ENCODE measurements at places on chromosomes 5 and 9.

DNA sequence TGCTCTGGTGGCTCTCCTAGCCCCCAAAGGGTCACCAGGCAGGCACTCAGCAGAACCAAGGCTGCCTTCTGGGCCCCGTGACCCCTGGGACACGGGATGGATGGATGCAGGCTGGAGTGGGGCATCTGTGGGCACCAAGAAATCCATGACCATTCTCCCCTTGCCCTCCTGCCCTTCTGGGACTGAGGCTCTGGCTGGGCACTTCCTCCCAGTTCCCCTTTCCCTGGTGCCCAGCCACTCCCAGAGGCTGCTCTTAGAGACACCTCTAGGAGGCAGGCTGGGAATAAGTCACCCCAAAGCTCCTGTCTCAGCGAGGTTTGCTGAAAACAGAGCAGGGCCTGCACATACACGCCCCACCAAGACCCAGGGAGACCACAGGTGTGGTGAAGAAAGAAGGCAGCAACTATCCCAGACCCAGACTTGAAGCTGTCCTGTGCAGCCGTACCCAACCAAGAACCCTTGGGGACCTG is 943 bp downstream of the STING1 start:
- no peak for DNase-seq

DNA sequence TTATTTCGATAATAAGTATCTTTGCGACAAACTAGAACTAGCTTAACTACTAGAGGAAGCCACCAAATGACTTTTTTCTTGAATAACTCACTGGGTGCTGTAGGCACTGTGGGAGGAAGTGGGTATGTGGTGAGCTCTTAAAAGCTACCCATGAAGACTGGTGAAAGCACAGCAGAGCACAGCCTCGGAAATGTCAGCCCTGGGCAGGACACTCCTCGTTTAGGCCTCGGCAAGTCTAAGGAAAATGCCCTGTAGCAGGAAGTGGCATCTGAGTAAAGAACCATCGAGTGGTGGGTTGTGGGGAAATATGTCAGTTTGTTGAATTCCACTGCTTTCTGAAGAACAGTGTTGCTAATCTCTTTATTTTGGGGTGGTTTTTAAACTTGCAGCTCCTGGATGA is 44.0 kb upstream of the NCS1 start:
- no peak for DNase-seq

DNA sequence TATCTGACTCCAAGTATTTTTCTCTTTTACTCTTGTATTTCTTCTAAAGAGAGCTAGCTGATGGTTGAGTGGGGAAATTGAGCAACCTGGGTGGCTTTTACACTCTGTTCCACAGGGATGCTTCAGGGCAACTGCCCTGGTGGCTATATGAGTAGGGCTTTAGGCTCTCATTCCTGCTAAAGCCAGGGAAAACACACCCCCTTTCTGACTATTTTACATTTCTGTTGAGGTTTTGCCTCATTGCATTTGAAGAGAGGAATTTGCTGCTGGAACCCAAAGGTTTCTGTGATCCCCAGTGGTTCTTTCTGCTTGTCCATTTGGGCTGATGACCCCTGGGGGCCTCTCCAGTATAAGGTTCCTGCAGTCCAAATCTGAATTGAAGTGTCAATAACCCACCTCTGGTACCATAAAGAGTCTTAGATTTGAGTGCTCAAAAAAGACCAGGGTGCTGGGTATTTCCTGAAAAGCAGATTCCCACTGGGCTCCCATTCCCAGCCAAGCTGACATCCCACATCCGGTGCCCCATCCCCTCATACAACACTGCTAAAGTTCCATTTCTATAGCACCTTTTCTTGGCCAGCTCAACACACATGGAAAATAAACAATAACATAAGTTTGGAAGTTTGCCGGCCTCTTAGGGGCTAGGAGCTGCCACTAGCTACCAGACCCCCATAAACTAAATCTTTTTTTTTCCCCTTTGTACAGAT is 59.5 kb downstream of the PAPPA start:
- DNase-seq: no peak

DNA sequence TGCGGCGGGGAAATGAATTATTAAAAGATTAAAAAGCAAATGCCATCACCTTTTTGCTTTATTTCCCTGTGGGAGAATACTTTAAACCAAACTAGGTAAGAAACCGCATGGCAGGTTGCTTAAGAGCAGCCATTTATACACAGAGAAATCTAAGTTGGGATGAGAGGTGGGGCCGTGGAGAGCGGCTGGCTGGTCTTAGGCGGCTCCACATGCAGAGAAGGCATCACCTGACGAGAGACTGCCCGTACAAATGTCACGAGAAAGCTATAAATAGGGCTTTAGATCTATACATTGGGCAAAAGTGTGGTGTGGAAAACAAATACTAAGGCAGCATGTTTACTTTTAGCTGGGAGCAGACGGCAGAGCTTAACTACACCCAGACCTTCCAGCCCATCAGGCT is 39.4 kb downstream of the MED27 start:
- no peak for DNase-seq

DNA sequence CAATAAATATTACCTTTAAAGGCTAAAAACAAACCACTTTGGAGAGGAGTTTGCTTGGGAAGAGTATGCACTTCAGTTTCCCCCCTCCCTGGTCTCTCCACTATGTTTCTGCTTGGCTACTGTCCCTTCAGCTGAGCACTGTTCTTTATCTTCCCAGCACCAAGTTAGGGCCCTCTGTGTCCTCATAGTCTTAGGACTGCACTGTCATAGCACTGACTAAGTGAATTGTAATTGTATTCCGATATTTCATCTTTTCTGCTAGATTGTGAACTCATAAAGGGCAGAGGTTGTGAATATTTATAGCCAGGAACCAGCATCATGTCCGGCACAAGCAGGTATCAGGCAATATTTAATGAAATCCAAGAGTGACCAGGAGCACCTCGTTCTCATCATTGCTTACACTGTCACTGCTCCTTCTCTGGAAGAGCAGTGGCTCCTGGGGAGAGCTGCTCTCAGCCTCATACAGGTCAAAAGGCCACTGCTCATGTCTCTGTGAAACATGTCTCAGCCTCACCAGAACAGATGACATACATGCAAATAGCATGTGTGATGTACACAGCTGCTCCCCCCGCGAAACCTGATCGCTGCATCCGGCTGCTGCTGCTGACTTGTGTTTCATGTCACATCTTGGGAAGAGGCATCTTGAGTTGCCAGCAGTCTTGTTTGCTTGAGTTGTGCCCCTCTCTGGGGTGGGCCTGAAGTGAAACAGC is 279.7 kb upstream of the MSX2 start:
- DNase-seq: no peak

DNA sequence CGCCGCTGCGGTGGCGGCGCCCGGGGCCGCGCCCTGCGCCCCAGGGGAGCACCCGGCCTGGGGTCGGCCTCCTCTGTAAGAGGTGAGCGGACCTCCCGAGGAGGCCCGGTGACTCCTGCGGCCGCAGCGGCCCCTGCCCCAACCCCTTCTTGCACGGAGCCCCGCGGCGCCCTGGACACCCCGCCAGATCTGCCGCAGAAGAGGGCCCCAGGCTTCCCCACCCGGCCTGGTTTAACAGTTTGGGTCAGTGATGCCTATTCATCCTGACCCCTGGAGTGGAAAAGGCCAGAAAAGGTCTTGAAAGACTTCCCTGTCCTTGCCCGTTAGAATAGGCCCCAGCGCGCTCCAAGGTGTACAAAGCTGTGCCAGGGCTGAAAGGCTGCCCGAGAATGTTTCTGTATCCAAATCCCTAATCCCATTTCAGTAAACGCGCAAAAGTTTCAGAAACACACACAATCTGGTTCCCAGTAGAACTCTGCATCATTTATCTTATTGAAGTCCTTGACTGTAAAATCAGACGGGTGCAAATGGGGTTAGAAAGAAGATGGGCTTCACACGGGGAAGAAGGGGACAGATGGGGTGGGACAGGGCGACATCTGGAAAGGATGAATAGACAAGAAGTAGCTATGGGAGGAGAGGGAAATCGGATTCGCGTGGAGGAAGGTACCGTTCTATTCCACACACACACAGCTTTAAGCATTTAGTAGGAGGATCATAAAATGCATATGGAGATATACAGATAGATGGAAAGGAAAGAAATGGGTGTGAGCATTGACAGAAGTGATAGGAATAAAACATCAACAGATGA is 1.1 kb upstream of the SSBP2 start:
- DNase-seq: peak; percentile 2

DNA sequence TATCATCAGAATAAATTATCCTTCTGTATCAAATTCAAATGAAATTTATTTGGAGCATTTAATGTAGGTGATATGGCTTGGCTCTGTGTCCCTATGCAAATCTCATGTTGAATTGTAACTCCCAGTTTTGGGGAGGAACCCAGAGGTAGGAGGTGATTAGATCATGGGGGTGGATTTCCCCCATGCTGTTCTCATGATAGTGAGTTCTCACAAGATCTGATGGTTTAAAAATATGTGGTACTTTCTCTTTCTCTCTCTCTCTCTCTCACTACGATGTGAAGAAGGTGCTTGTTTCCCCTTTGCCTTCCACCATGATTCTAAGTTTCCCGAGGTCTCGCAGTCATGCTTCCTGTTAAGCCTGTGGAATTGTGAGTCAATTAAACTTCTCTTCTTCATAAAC is 678.4 kb upstream of the RGMB start:
- DNase-seq: no peak

- DNase-seq: no peak
These were observed 27.4 kb downstream of the PCDH1 start for GRCh38 chr5:141850786-141851185.

DNA sequence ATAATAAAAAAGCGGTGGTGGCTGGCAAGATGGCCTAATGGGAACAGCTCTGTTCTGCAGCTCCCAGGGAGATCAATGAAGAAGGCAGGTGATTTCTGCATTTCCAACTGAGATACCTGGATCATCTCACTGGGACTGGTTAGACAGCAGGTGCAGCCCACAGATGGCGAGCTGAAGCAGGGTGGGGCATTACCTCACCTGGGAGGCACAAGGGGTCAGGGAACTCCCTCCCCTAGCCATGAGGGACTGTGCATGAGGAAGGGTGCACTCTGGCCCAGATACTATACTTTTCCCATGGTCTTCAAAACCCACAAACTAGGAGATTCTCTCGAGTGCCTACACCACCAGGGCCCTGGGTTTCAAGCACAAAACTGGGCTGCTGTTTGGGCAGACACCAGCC is 45.6 kb upstream of the PTGER4 start:
- no peak for DNase-seq

GRCh38 chr5:82679660-82680059 is 397.5 kb downstream of the TMEM167A start:
- no peak for DNase-seq

DNA sequence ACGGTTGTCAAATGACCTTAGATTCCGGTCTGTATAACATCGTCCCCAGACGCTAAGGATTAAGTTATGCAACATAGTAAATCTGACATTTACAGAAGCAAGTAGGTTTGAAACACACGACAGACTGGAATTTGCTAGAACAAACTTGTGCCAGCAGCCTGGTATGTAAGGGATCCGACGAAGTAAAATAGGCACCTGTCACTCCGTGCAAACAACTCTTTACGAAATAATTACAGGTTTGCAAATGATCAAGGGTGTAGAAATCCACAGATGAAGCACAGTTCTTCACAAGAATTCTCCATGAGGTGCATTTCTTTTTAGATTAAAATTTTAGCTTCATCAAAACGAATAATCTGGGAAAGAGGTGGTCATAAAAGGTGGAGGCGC is 508 bp downstream of the MOCS2 start:
- DNase-seq: no peak

DNA sequence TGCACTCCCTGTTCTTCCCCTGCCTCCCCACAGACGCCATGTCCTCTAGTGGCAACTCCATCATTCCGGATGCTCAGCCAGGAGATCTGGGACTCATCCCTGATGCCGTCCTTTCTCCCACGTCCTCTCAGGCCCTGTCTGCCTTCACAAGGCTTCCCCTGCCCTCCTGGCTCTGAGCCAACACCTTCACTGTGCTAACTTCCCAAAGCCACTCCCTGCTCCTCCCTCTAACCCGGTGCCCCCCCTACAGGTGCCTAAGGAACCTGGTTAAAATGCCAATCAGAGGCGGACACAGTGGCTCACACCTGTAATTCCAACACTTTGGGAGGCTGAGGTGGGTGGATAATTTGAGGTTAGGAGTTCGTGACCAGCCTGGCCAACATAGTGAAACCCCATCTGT is 67.6 kb downstream of the LMX1B start:
- no peak for DNase-seq

DNA sequence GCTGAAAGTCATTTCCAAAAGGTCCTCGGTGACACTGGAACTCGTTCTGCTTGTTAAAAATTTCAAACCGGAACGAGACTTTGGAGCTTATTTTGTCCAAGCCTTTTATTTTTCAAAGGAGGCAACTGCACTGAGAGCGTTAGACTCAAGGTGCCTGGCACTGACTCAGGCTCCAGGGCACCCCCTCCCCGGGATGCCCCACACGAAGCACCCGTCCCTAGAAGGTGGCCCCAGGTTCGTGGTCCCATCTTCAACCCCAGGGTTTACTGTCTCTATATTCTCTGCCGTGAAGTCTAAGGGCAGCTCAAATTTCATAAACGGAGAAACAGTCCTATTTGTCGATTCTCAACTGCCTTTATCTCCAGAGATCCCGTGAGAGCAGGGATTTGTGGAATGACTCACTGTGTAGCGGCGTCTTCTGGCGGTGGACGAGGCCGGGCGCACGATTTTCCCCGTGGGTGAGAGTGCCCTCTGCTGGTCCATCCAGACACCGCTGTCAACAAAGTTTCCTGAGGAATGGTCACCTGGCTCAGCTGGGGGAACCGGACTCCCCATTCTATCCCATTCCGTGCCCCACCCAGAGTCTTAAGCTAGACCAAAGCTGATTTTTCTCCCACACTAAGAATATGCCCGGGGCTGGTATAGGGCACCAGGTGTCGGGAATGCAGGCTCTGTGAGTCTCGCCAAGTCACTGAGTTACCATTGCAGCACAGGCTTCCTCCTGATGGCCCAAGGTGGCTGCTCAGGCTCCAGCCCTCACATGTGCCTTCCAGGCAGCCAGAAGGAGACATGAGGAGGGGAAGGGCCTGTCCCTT is 27.1 kb upstream of the SLC6A19 start:
- DNase-seq: peak; percentile 10

- no peak for DNase-seq
These were observed 42.7 kb upstream of the CEP72 start for GRCh38 chr5:569358-569867.

DNA sequence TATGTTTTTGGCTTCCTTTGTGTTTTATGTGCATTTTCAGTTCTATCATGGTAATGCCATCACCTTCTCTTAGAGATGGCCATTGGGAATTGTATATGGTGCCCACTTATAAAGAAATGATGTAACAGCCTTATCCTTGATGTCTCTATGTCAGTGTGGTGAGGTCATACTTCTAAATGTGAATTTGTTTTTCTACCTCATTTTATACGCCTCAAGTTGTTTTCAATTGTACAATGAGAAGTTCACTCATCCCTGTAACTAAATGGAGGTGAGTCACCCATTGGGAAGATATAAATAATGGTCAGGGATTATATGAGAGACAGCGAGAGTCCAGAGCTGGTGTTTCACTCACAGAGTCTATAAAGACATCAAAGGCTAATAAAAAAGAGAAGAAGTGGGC is 402.4 kb downstream of the AGTPBP1 start:
- no peak for DNase-seq

DNA sequence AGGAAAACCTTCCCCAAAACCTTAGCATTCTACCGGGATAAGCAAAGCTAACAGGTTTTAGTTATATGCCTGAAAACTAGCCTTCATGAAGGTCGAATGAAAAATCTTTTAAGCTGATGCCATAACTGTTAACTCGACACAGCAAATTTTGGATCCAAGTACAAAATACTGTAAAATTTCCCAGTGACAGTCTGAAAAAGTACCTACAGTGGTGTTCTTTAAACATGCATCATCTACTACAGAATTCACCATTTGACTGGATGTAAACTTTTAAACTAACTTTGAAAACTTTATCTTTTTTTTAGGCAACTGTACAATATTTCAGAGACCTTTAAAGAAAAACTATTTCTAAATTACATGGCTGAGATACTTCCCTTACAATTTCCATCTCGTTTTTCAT is 791 bp downstream of the RAPGEF6 start:
- no peak for DNase-seq

Data from stimulated activated CD8-positive, alpha-beta memory T cell treated with anti-CD3 and anti-CD28 coated beads, Interleukin-15, amount 100 ng/mL, for 24 hours (primary cell).